Progenitor cell of endocrine pancreas (in vitro differentiated cells): ENCODE measurements at places on chromosomes 11 and 22.

DNA sequence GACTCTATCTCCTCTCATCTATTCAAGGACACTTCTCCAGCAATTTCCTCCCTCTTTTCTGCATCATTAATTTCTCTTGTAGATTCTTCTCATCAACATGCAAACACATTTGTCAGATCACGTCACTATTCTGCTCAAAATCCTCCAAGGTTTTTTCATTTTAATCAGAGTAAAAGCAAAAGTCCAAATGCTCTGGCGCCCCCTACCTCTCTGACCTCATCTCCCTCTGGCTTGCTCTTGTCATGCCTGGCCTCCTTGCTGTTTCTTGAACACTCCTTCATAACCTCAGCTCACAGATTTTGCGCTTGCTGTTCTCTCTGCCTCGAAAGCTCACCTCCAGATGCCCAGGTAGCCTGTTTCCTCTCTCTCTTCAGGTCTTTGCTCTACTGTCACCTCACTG is 22.4 kb downstream of the RTCB start:
- DNase-seq: no peak

- no peak for DNase-seq
These were observed 30.0 kb upstream of the TCF20 start for GRCh38 chr22:42300259-42301076.

DNA sequence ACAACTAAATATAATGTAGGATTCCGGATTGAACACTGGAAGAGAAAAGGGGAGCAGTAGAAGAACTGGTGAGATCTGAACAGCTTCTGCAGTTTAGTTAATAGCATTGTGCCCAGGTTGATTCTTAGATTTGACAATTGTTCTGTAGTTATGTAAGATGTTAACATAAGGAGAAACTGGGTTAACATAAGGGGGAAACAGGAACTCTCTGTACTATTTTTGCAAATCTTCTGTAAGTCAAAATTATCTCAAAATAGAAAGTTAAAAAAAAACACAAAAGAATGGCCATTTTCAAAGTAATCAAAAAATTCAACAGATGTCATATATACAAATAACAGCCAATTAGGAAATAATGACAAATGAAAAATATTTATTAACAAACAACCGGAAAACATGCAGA is 18.7 kb upstream of the LRP5 start:
- DNase-seq: no peak

GRCh38 chr11:110473706-110474105 is 44.0 kb downstream of the FDX1 start:
- no peak for DNase-seq

GRCh38 chr11:112058103-112058502 is 15.7 kb downstream of the PIH1D2 start:
- DNase-seq: no peak

DNA sequence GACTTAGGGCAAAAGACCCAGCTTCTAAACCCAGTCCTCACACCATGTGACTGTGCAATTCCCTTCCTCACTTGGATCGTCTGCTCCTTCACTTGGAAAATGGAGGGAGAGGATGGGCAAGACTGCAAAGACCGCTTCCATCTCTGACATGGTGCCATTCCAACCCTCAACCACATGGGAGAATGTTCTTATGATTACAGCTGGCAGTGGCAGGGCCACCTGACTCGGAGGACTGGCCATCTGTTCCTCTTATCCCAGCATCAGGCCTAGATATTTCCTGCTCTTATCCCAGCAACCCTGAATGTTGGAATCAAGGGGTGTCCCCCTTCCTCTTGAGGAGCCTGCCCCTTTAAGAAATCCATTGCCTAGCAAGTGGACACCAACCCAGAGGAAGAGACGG is 15.4 kb downstream of the DSCAML1 start:
- DNase-seq: no peak

DNA sequence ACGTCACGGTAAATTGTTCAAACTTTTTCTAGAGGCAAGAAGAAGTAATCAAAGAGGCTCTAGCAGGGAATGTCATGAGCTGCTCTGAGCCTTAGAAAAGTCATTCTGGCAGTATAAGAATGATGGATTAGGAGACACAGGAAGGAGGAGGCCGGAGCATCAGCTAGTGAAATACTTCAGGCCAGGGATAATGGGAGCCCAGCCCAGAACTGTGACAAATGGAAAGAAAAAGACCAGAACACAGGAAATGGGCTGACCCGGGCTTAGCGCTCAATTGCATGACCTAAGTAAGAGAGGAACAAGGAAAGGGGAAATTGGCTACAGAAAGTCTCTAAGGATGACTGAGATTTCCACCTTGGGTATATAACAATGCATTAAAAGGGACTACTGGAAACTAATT is 108.6 kb downstream of the LARGE1 start:
- no peak for DNase-seq

GRCh38 chr11:47987781-47988180 is 7.4 kb downstream of the PTPRJ start:
- no peak for DNase-seq

DNA sequence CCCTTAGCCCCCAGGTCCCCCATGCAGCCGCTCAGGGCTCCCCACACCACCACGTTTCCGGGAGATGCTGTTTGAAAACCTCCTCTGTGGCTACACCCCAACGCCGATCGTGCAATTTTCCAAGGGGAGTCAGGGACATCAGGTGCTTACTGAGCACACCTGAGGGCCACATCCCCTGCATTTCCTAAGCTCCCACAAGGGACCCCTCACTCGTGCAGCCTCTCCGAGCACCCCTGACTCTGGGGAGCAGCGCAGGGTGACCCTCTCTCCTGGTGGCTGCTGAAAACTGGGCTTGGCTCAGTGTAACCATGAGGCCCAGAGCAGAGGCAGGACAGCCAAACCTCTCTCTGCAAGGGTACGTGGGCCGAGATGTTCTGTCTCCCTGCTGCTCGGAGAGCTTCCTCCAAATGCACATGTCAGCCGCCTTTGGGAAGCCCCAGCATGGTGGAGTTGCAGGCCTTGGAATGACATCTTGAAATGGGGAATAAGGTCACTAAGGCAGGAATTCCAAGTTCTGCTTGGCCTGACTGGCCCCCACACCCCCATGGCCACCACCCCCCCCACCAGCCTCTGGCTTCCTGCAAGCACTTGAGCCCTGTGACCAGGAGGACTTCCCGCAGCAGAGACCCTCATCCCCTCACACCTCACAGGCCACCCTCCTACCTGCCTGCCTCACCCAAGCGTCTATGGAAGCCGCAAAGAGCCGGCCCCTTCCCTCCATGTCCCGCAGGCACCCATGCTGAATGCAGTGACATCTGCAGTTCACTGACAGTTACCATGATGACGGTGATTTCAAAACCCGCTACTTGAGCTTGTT is 257.4 kb downstream of the BRD1 start:
- no peak for DNase-seq

- no peak for DNase-seq
These were observed 60.7 kb upstream of the CLTCL1 start for GRCh38 chr22:19352217-19352616.

DNA sequence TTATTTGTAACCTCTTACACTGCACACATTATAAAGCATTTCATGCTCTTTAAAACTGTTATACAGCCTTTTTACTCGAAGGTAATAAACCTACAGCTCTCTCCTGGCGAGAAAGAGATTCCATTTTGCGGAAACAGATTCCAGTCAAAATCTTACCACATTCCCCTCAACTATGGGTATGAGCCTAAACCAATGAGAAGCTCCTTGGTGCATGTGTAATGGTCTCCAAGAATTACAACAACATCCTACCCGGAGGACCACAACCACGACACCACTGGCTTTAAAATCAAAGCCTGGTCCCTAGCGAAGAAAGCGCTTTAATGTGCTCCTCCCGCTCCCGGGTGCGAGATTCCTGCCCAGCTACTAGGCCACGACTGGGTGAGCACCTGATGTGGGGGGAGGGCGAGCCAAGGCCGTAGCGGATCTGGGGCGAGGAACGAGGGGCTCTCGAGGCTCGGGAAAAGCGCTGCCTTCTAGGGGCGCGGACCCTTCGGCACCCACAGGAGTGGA is 821 bp downstream of the CELF1 start:
- DNase-seq: no peak

DNA sequence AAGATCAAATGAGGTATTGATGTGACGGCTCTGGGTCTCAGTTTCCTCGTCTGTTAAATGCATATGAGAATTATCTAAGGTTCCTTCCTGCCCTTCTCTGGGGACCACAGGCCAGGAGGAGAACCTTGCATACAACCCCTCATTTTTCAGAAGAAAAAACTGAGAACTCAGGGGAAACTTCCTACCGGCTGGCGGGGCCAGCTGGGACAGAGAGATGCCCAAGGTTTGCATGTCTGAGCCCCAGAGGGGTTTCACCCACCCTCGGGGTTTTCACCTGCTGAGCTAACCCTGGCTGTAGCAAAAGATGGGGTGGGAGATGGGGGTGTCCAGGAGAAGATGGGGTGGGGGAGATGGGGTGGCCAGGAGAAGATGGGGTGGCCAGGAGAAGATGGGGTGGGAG is 4.3 kb downstream of the TNFRSF13C start:
- no peak for DNase-seq

DNA sequence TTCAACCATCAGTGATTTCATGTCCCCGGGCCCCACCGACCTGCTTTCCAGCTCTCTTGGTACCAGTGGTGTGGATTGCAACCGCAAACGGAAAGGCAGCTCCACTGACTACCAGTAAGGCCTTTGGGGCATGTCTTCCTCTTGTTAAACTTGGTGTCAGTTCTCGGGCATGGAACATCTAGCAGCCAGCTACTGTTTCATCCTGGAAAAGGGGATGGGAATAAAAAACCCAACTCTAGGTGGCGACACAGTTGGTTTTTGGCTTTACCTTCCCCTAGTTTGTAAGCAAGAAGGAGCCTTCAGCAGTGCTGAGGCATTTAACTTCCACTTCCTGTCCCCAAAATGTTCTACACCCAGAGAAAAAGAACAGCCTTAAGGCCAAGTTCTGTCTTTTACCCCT is 76.7 kb downstream of the BMAL1 start:
- DNase-seq: no peak

DNA sequence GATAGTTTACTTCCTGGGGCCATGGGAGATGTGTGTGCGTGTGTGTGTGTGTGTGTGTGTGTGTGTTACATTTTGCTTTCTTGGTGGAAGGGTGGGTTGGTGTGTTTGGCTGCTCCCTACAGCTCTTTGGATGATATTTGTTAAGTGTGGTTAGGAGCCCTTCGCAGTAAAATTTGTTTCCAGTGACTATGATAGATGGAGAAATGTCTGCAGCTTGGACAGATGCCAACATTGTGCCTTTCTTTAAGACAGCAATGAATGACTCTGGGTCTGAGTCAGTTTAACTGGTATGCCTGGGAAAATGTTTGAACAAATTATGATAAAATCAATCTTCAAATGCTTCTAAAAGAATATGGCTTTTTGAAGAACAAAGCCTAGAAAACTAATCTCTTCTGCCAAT is 102.7 kb upstream of the TRPC6 start:
- DNase-seq: no peak
